ENCODE measurements at places on chromosomes 3 and 15.

DNA sequence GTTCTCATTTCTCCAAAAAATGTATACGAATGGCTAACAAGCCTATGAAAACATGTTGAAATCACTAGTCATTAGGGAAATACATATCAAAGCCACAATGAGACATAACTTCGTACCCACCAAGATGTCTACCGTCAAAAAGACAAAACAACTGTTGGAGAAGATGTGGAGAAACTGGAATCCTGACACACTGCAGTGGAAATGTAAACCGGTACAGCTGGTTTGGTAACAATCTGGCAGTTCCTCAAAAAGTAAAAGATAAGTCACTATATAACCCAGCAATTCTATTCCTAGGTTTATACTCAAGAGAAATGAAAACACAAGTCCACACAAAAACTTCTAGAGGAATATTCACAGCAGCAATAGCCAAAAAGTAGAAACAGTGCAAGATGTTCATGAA is 7.0 kb downstream of the SCAPER start:
- H3K4me1 ChIP-seq, result peaks cover under 1% of the 10 kb centered on the region
- no peak overlapping the region for H3K27ac ChIP-seq
- H3K36me3 ChIP-seq, result no peaks in the 10 kb centered on the region
- DNase-seq, result no peak

DNA sequence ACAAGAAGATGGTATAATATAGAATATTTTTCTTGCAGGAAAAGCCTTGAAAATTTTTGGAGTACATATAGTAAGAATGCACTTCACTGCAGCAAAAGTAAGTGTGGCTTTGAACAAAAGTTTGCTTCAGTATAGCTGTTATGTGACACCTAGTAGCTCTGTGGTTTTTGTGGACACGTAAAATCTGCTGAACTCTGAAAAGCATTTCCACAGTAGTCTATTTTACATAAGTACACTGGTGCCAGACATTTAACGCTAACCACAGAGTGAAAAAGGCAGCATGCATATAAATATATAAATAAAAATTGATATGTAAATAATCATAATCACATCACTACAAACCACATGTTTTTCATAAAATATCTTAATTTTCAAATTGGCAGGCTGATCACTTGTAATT is 39.8 kb downstream of the CGGBP1 start:
- DNase-seq, result no peak
- no peaks in the 10 kb centered on the region for H3K4me1 ChIP-seq
- H3K27me3 ChIP-seq, result no peaks in the 10 kb centered on the region
- H3K36me3 ChIP-seq, result no peaks in the 10 kb centered on the region
- no peak overlapping the region for H3K27ac ChIP-seq

DNA sequence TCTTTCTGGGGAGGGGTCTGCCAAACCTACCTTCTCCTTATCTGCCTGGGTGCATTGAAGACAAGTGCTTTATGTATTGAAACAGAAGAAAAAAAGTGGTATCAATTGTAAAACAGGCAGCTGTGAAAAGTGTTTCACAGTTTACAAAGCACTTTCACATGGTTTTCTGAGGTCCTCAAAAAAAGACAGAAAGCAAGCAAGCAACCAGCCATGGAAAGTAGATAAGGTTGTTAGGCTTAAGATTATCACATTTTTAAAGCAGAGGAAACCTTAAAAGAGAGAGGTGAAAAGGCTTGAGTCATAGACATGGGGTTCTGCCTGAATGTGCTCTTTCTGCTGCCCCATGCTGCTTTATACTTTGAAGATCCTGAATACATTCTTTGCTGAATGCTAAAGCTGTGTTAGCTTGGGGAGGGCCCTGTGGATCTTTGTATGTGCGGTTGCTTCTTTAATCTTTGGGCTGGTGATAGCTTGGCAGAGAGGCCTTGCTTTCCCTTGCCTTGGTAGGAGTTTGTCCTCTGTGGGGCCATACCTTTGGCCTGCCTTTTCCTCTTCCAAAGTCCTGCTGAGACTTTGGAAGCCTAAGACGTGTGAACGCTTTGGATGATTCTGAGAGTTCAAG is 2.6 kb downstream of the SMAD3 start:
- peak overlapping the region; percentile 69 for H3K4me3 ChIP-seq
- peaks cover 24% of the 10 kb centered on the region for H3K36me3 ChIP-seq
- H3K4me1 ChIP-seq, result peaks cover 77% of the 10 kb centered on the region
- H3K27ac ChIP-seq, result peak overlapping the region; percentile 85

GRCh38 chr3:188584958-188585689 is 431.2 kb downstream of the LPP start:
- DNase-seq, result no peak
- no peaks in the 10 kb centered on the region for H3K27me3 ChIP-seq
- H3K4me1 ChIP-seq, result peaks cover 26% of the 10 kb centered on the region
- no peak overlapping the region for H3K27ac ChIP-seq

DNA sequence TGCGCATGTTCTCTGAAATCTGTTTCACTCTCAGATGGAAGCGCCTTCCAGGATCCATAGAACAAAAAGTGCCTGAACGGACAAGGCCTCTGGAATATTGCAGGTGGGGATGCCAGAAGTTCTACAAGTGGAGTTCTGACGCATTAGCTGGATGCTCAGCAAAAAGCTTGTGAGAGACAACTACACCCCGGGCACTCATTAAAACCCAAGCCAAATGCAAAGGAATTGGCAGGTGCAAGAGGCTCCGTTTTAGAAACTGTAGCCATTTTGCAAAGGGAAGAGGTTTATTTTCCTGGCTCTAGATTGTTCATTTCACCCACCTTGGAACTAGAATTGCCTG is 35.2 kb upstream of the SLC24A5 start:
- H3K36me3 ChIP-seq, result no peaks in the 10 kb centered on the region
- no peak for DNase-seq
- H3K27ac ChIP-seq, result no peak overlapping the region
- no peaks in the 10 kb centered on the region for H3K4me1 ChIP-seq
- no peak overlapping the region for H3K4me3 ChIP-seq

GRCh38 chr3:186880406-186880805 is 37.9 kb downstream of the ADIPOQ start:
- H3K4me3 ChIP-seq, result no peak overlapping the region
- no peak overlapping the region for H3K27ac ChIP-seq
- no peaks in the 10 kb centered on the region for H3K27me3 ChIP-seq
- DNase-seq, result no peak
- no peaks in the 10 kb centered on the region for H3K4me1 ChIP-seq
- H3K36me3 ChIP-seq, result no peaks in the 10 kb centered on the region

DNA sequence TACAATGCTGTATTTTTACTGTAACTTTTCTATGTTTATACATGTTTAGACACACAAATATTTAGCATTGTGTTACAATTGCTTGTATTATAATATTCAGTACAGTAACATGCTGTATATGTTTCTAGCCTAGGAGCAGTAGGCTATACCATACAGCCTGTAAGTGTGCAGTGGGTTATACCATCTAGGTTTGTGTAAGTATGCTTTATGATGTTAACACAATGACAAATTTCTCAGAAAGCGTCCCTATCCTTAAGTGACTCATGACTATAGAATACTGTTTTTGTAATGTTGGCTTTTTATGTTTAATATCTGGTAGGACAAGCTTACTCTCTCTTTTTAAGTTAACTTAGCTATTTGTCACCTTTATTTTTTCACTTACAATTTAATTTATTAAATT is 127.5 kb upstream of the THRB start:
- DNase-seq, result no peak
- no peaks in the 10 kb centered on the region for H3K27me3 ChIP-seq
- H3K4me1 ChIP-seq, result no peaks in the 10 kb centered on the region
- H3K4me3 ChIP-seq, result no peak overlapping the region

DNA sequence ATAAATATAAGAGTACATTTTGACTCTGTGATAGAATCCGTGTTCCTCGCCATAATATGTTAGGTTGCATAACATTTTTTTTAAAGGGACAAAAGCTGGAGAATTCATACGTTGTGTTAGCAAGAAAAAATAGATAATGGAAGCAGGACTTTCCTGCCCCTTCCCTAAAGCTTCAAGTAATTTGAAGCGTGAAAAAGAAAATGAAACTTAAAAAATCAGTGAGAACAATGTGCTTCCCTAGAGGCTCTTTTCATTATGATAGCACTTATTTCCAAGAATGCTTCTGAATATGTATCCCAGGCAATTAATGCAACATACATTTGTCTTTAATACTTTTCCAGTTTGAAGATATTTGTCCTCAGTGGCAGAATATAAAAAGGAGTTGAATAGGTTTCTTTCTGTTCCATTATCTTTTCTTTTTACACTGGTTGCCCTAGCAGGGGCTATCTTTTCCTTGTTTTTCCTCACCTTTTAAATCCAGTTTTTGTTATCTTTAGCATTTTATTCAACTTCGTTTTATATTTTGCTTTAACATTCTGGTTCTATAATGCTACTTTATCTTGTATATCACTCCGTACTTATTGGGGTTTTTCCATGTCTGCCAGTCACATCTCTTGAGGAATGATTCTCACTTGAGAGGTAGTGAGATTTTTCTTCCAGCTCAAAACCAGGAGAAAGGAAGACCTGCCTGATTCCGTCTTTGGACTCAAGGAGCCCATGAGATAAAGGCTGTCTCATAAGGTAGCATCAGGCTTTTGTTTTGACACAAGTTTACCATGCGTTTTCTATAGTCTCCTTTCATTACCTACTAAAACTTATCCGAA is 113.8 kb downstream of the MBNL1 start:
- H3K4me3 ChIP-seq, result peak overlapping the region; percentile 33
- no peak for DNase-seq
- H3K27me3 ChIP-seq, result no peaks in the 10 kb centered on the region

GRCh38 chr15:34837246-34838016 is 42.1 kb upstream of the ACTC1 start:
- H3K27me3 ChIP-seq, result no peaks in the 10 kb centered on the region
- H3K27ac ChIP-seq, result no peak overlapping the region
- no peaks in the 10 kb centered on the region for H3K36me3 ChIP-seq
- no peak for DNase-seq
- no peak overlapping the region for H3K4me3 ChIP-seq

DNA sequence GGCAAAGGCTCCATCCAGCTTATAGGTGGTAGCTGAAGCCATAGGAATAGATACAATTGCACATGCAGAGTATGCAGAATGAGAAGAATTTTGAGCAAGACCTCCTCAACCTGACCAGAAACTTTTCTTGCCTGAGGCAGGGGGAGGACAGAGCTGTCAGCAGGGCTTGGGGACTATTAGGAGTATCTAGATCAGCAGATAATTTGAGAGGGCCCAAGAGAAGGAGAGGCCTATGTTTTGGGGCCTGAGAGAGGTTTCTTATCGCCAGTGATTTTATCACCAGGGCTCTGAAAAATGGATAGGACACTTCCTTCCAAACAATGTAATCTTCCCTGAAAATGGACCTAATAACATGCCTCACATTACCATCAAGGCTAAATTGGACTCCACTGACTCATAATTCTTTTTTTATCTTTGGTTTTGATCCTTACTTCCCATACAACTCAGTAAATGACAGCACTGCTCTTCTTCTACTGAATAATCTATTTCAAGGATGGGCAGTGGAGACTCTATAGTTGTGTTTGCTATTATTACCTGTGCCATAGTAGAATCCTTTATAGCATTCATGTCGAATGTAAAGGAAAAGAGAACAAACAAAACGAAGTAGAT is 15.8 kb upstream of the RAMAC start:
- no peak for DNase-seq
- no peak overlapping the region for H3K27ac ChIP-seq
- H3K27me3 ChIP-seq, result no peaks in the 10 kb centered on the region
- H3K36me3 ChIP-seq, result no peaks in the 10 kb centered on the region
- no peaks in the 10 kb centered on the region for H3K4me1 ChIP-seq
- H3K4me3 ChIP-seq, result no peak overlapping the region

GRCh38 chr15:85430406-85431204 is 50.2 kb downstream of the AKAP13 start:
- DNase-seq, result no peak
- no peak overlapping the region for H3K4me3 ChIP-seq
- no peaks in the 10 kb centered on the region for H3K27me3 ChIP-seq
- H3K36me3 ChIP-seq, result no peaks in the 10 kb centered on the region
- H3K4me1 ChIP-seq, result no peaks in the 10 kb centered on the region
- no peak overlapping the region for H3K27ac ChIP-seq

Data from esophagus squamous epithelium (tissue), 5 donors.